KG1 (cell line): ENCODE measurements at places on chromosomes 3 and 15.

GRCh38 chr3:117995842-117996437 lies 1038.7 kb downstream of the IGSF11 start:
- no peak for DNase-seq

GRCh38 chr3:59407425-59407824 lies 357.6 kb upstream of the CFAP20DC start:
- no peak for DNase-seq

GRCh38 chr3:10764259-10765051 lies 51.6 kb upstream of the SLC6A11 start:
- DNase-seq = no peak

DNA sequence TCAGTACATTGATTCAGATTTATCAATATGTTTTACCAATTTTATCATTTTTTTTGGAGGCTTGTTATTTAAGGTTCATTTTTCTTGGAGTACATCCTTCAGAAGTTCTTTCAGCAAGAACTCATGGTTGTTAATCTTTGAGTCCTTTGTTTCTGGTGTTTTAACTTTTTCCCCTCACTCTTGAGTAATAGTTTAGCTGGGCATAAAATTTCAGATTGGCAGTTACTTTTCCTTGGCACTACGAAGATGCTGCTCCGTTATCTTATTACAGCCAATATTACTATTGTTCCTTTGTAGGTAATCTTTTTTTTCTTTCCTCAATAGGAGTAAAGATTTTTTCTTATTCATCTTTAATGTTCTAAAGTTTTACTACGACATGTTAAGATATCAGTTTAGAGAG lies 9.8 kb downstream of the LRRC58 start:
- no peak for DNase-seq

- DNase-seq = peak; percentile 10
Measured at GRCh38 chr3:63351159-63352007, 73.3 kb downstream of the SYNPR start.

DNA sequence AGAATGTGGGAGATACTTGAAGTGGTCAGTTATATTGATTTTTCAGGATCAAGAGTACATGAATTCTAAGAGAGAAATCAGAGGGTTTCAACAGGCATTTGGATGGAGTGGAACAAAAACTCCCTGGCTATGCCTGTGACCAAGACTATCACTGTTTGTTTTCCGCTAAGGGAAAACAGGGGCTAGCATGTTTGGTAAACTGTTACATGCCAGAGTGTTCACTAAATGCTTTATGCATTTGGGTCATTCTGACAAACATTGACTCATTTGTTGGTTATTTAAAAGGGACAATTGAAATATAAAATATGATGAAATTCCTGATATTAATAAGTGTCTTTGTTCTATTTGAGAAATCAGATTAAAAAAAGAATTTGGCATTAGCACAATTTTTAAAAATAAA lies 603.9 kb upstream of the KCNMB2 start:
- no peak for DNase-seq
